Nephron progenitor cell (in vitro differentiated cells): ENCODE measurements at places on chromosomes 4 and X.

GRCh38 chr4:37989398-37990260 is 29.4 kb downstream of the PTTG2 start:
- no peak for DNase-seq

GRCh38 chrX:66756717-66757116 is 117.8 kb upstream of the EDA2R start:
- no peak for DNase-seq

- DNase-seq, result peak; percentile 61
These were observed 6.7 kb upstream of the ERCC6L start for GRCh38 chrX:72245461-72246089.

DNA sequence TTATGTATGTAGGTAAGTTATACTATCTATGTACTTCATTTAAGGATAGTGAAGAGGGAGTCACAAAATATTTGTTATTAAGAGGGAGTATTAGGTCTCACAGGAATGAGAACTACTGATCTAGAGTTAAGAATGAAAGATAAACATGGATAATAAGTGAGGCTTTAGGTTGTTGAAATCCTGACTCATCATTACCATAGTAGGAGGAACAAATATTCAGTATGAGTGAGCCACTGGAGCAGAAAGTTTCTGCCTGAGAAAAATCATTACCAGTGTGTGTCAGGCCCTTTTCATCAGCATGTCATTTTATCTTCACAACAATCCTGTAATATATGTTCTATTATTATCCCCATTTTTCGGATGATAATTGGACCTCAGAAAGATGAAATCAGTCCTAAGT is 27.2 kb upstream of the IGSF1 start:
- DNase-seq, result no peak

- DNase-seq, result no peak
These were observed at the start of gene SERPINA7 for GRCh38 chrX:106038625-106039024. Gene SERPINA7, minus strand, starts transcription at chrX:106038727. Its CDS starts 1,669 bp downstream, at chrX:106037058.

GRCh38 chrX:12581546-12581945 is 209.7 kb upstream of the PRPS2 start:
- no peak for DNase-seq

- no peak for DNase-seq
These were observed 84.2 kb downstream of the GPR143 start for GRCh38 chrX:9681422-9681821.

GRCh38 chr4:119506806-119507205 is 121.8 kb downstream of the PDE5A start:
- no peak for DNase-seq

DNA sequence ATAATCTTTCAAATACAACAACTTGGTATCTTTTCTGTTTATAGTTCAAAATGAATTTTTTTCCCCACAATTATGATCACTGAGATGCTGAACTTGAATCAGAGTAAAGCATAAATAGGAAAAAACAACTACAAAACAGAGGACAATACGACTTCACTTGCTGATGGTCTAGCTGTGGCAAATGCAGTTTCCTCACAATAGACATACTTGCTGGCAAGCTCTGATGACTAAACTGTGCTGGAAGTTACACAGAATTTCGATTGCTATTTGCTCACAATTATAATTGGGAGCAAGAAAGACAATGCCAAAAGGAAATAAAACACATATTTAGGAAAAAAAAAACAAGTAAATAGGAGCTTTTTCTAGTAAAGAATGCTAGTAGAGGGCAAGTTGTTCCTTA is 14.7 kb downstream of the VEGFC start:
- DNase-seq, result no peak

DNA sequence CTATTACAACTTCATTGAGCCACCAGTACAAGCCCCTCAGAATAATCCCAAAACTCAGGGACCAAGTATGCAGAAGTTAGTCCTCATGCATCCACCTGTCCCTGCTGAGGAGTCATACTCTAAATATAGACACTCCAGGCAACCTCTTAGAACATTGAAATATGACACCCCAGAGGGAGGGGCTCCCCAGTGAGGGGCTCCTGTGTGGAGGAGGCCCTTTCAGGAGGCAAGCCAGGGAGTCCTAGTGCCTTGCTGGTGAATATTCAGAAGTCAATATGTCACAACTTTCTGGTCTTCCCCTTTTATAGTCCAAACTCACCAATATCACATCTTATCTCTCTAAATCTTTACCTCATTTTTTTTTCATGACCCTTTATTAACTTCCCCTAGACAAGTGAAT is 1.6 kb upstream of the ARMCX6 start:
- DNase-seq, result peak; percentile 44

GRCh38 chr4:126465341-126465740 is 1150.6 kb downstream of the FAT4 start:
- no peak for DNase-seq

DNA sequence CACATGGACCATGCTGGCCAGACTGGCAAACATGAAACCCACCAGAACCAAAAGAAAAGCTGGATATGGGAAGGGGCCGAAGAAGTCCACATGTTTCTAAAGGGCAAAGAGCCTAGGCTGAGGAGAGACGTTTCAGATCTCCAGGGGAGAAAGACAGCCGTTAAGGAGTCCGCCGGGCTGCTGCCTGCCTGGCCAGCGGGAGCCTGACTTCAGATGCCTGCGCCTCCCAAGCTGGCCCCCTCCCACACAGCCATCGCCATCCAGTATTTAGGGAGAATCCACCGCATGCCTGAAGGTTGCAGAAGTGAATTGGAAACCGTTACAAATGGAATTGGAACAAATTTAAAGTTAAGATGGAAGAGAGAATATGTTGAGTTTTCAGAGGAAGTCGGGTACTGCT is 2.9 kb downstream of the TBL1X start:
- peak; percentile 22 for DNase-seq

GRCh38 chr4:185782523-185782922 is 29.5 kb downstream of the SORBS2 start:
- DNase-seq, result no peak

- DNase-seq, result peak; percentile 34
These were observed 32.8 kb downstream of the FAM13A start for GRCh38 chr4:89024051-89024675.

DNA sequence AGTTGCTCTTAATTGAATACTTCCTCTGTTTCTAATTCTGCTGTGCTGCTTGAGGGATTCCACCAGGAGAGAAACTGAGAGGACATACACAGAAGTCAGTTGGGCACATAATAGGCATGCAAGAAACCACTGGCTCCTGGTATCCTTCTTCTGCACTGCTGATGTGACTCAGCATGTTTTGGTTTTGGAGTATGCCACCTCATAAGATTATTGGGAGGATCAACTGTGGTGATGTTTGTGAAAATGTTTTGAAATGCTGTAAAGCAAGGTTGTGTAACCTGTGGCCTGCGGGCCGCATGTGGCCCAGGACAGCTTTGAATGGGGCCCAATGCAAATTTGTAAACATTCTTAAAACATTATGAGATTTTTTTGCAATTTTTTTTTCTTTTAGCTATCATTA is 119.6 kb downstream of the GATB start:
- no peak for DNase-seq

GRCh38 chr4:96154676-96155075 is 314.8 kb downstream of the PDHA2 start:
- no peak for DNase-seq

DNA sequence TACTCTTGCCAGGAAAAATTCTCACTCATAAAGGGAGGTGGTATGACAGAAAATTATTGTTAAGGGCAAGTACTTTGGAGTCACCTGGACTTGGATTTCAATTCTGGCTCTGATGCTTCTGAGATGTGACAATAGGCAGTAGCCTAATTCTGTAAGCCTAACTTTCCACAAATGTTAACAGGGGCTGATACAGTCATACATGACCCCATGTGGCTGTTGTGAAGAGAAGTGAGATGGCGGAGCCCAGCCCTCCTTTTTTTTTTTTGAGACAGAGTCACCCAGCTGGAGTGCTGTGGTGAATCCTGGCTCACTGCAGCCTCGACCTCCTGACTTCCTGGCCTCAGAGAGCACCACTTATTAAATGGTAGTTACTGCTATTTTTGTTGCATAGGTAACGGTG is 54.4 kb upstream of the IRF2 start:
- no peak for DNase-seq

- DNase-seq, result no peak
These were observed 38.7 kb downstream of the SEC24B start for GRCh38 chr4:109472343-109472761.

- DNase-seq, result no peak
These were observed 303.3 kb downstream of the FRMPD4 start for GRCh38 chrX:12441381-12442128.

GRCh38 chr4:140628016-140628415 is 59.3 kb upstream of the UCP1 start:
- no peak for DNase-seq

DNA sequence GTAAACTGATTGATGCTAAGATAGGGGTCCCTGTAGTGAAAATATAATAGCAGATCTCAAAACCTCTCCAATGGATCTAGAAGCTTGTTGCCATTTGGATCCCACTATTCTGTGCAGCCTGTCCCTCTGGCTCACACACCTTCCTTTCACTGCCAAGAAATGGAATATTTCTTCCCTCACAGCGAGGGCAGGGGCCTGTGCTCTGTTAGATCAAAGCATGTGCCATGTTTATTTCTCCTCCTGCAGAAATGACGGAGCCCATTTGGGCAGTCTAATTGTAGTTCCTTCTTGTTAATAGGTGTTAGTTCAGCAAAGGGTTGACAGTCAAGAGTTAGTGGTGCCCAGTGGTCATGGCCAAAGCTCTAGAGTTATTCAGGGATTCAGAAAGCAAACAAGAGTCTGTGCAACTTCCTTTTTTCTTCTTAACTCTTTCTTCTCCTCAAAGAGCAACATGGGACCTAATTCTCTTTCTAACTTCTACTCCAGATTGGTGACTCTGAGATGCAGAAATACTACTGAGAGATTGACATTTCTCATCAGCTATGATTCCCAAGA is 106.8 kb downstream of the STOX2 start:
- no peak for DNase-seq

DNA sequence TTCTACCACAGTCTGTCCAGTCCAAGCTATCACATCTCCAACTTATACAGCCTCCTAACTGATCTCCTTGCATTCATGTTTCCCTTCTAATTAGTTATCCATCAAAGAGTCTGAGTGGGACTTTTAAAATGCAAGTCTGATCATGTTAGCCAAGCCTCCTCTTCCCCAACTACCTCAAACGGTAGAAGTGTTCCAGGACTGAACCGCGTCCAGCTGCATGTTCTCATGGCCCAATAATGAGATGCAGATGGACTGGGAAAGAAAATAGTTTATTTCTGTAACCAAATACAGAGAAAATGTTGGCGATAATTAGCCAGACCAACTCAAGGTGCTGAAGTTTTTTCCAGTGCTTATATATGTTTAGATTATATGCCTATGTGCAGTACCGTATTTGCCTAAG is 46.6 kb upstream of the PPP1R2C start:
- no peak for DNase-seq

- no peak for DNase-seq
These were observed 40.6 kb upstream of the PRDX4 start for GRCh38 chrX:23626651-23627050.

DNA sequence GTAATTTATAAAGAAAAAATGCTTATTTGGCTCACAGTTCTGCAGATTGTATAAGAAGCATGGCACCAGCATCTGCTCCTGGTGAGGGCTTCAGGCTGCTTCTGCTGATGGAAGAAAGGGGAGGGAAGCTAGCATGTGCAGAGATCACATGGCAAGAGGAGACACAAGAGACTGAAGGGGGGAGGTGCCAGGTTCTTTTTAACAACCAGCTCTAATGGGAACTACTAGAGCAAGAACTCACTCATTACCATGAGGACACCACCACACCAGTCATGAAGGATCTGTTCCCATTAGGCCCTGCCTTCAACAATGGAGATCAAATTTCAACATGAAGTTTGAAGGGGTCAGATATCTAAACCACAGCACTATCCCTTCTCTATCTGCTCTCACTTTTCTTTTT is 9.4 kb upstream of the COPS4 start:
- DNase-seq, result no peak

DNA sequence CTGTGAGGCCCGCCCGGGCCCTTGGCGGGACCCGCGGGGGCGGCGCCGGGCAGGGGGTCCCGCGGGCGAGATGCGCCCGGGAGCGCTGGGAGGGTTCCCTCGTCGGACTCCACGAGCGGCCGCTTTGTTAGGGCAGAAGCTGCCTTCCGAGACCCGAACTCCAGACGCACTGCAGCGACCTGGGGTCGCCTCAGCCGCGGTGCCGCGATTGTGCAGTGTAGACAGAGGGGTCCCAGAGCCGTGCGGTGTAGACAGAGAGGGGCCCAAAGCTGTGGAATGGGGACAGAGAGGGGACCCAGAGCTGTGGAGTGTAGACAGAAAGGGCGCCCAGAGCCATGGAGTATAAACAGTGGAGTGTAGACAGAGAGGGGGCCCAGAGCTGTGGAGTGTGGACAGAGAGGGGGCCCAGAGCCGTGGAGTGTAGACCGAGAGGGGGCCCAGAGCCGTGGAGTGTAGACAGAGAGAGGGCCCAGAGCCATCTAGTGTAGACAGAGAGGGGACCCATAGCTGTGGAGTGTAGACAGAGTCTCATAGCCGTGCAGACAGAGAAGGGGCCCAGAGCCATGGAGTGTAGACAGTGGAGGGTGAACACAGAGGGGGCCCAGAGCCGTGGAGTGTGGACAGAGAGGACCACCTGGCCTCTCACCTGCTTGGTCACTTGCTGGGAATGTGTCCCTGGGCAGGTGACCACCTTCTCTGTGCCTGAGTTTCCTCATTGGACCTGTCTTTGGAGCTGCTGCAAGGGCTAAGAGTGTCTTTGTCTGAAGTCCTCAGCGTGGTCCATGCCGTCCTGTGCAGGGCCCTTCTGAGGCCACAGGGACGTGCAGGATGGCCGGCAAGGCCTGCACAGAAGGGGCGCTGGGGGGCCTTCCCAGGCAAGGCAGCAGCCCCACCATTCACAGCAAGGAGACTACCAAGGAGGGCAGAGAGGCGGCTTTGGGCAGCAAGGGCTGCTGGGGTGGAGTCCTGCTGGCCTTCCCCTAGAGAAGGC is 875 bp downstream of the RGS12 start:
- DNase-seq, result peak; percentile 55

DNA sequence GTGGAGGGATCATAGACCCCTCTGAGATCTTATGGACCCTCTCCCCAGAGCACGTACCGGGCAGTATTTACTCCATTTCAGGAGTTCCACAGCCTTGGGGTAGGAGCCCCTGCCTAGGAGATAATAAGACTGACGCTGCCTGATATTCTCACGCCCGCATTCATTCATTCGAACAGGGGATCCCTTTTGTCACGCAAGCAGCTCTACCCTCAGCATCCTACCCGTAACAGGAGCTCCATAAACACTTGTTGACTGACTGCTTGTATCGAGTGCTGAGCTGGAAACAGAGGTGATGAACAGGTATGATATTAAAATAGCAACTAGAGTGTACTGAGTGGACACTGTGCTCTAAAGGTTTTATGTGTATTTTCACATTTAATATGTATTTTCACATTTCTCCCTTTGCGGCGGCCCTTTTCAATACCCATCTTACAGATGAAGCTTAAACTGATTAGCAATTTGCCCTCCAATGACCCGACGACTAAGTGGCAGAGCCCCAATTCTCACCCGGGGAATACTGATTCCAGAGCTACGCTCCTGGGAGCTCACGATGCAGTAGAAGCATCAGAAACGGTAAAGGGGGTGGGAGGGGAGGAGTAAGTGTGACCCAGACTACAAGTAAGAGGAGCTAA is 888 bp downstream of the RAB28 start:
- DNase-seq, result peak; percentile 4

- DNase-seq, result no peak
These were observed 598.0 kb upstream of the AADAT start for GRCh38 chr4:170687751-170688150.
